Activated CD4-positive, alpha-beta T cell treated with anti-CD3 and anti-CD28 coated beads, Interleukin-2, amount 10 ng/mL, durations not matched to agents 7 days and 5 days (primary cell): ENCODE measurements at places on chromosomes 16 and 17.

DNA sequence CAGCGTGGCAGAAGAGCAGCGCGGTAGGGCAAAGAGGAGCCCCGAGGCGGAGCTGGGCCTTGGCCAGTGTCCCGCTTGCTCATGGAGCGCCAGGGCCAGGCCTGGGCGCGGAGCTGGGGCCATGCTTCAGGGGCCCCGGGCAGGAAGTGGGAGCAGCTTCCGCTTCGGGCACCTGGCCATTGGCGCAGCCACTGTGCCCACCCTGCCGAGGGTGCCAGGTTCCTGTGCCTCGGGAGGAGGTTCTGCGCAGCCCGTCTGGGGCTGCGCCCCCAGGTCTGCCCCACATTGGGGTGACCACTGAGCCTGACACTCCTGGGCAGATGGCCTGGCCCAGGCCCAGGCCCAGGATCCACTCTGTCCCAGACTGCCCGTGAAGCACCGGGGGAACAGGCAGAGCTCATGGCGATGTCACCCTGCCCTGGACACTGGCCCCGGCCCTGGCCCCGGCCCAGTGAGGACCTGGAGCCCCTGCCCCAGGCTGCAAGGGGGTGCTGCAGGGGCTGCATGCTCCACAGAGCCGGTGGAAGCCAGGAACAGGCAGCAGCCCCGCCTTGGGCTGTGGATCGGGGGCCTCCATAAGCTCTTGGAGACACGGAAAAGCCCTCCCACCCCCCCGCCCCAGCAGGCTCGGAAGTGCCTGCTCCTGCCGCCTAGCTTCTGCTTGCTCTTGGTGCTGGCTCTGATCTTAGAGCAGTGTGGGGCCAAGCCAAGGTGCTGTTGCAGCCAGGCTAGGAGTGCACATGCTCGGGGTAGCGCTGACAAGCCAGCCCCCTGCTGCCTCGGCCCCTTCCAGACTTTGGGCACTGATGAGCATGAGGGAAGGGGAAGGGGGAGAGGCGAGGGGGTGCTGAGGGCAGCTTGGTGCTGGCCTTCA lies 35.9 kb upstream of the FOXJ1 start:
- no peak for DNase-seq

DNA sequence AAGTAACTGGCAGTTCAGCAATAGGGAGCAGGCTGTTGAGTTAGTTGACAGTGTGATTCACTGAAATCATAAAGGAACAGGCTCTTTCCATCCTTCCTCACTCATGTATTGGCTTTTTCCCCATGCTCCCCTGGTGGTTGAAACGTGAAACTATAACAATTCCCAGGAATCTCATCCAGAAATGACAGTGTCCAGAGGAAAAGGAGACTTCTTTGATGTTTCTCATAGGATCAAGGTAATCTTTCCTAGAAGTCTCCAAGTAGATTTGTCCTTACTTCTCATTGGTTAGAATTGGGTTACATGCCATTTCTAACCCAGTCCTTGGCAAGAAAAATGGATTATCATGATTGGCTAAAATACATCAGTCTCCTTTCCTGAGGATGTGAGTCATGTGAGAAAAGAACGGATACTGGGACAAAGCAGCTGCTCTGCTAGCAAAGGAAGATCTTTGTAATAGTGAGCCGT lies 14.4 kb downstream of the TTC19 start:
- DNase-seq = no peak

GRCh38 chr16:85751698-85752501 lies 1.0 kb upstream of the C16orf74 start:
- no peak for DNase-seq

- no peak for DNase-seq
These were observed 63.9 kb upstream of the HLF start for GRCh38 chr17:55200904-55201303.

- DNase-seq = no peak
These were observed 2.0 kb upstream of the ALDH3A1 start for GRCh38 chr17:19750020-19750572.
